ENCODE measurements at places on chromosomes 16 and 17.
A peak's percentile ranks its signal among the peaks of the same experiment; 100 is the strongest.

DNA sequence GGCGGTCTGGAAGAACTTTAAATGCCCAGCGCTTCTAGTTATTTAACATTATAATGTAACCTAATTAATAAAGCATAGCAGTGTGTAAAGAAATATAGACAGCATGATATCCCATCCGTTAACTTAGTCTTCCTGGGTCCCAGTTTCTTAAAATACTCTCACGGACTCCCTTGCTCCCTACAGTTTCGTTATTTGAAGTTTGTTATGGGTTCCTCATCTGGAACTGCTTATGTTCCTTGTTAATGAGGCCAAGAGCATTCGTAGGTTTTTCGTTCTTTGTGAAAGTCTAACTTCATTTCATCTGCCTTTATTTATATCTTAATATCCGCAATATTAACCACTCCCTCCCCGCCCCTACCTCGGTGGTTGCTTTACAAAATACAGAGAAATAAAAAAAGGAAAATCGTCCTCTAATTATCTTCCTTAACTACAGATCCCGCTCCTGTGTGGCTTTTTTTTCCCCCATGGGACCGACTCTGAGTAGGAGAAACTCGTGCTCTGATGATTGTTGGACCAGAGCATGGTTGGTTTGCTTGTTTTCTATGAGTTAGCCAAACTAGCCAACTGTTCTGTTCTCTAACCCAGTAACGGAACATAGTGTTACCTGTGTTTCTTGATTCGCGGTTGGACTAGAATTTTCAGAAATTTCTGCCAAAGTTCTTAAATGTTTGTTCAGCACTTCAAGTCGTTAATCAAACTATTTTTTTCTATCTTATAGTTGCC, 863 bp downstream of the ADPRM start:
- DNase-seq: no peak

GRCh38 chr16:67736858-67737257, 17.7 kb upstream of the GFOD2 start:
- no peak for DNase-seq

DNA sequence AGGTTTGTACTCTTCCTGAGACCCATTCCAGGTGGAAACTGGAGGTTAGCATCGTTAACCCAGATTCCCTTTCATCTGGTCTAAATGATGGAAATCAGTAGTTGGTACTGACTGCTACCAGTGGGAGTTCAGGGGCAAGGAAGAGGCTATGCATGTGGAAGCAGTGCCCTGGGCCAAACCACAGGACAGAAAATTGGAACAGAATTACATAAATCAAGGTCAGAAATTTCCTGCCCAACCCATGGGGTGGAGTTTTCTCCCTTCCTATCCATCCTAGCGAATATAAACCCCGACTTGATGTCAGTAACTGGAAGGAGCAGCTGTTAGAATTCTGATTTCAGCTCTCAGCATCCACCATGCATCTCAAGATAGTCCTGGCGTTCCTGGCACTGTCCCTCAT, at the start of gene AOC2:
Gene AOC2 (plus strand): TSS at position 310 of the 400 bp plus-strand sequence. CDS start 47 bp downstream, at position 357.
- no peak for DNase-seq

DNA sequence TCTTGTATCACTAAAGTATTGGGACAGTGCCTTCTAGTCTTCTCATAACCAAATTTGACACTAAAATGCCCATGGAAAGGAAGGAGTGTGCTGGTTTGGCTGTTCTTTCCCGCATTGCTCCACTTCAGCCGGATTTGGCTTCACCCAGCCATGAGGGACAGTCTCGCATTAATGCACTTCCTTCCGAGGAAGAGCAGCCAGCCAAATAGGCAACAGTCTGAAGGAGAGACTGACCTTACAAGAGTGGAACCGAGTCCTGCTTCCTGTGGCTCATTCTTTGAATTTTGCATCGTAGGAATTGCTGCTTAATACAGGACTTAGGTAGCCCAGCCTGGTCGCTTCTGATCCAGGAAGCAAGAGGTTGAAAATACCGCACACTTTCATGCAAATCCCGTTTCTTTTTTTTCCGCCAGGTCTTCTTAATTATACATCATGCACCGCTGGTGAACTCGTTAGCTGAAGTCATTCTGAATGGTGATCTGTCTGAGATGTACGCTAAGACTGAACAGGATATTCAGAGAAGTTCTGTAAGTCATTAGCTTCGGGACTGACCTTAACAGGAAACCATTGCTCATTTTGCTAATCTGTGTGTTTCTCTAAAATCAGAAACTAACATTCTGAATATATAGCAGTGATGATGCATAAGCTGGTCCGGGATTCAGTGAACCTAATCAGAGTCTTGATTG, 38.2 kb downstream of the CLEC16A start:
- no peak for DNase-seq

- no peak for DNase-seq
Measured at GRCh38 chr17:57636985-57637665, 108.0 kb downstream of the CCDC182 start.

DNA sequence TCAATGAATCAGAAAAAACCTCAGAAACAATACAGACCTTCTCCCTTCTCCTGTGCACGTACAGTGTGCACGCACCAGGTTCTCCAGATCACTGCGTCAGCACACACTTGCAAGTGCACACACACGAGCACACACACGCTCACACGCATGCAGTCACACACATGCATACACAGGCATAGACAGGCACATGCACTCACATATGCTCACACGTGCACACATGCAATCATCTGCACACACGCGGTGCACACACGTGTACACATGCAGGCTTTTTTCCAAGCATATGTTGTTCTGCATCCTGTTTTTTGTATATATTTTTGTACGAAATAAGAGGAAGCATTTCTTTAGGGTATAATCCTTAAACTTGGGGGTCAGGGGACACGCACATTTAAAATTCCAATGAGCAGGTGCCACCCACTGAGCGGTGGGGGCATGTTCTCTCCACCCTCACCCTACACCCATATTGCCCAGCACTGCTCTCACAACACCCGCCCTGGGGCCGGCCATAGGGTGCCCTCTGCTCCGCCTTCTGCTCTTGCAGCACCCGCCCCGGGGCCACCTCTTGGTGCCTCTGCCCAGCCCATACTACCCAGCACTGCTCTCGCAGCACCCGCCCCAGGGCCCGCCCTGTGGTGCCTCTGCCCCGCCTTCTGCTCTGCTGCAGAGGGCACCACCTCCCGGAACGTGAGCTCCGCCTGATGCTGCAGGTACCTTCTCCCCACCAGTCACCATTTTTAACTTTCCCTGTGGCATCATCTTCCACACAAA, 20.9 kb downstream of the KLHDC4 start:
- DNase-seq: no peak

DNA sequence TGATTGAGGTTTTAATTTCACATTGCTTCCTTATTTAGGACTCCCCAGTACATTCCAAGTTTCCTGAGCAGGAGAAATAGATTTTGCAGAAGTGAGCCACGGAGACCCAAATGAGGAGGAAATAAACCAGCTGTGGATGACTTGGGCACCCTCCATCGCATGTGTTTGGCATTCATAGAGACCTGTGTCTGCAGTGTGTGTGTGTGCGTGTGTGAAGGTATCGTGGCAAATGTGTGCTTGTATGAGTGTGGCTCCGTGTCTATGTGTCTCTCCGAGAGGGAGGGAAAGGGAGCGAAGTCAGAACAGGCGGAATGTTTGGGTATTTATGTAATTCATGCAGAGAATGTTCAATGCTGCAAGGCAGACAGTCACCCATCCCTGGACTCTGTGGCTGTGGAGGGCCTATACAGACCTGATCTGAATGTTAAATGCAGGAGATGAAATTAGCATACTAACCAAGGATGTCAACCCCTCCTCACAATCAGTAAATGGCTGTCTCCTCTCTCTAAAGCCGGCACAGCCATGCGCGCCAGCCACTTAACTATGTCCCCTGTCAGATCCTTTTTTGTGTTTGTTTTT, 186.0 kb upstream of the ZFHX3 start:
- DNase-seq: no peak

GRCh38 chr16:69436896-69437295, 12.5 kb downstream of the CYB5B start:
- DNase-seq: no peak

- DNase-seq: no peak
Measured at GRCh38 chr17:31491376-31492131, 100.1 kb downstream of the RAB11FIP4 start.

- DNase-seq: peak; percentile 14
Measured at GRCh38 chr16:56931271-56931891, 561 bp upstream of the HERPUD1 start.

DNA sequence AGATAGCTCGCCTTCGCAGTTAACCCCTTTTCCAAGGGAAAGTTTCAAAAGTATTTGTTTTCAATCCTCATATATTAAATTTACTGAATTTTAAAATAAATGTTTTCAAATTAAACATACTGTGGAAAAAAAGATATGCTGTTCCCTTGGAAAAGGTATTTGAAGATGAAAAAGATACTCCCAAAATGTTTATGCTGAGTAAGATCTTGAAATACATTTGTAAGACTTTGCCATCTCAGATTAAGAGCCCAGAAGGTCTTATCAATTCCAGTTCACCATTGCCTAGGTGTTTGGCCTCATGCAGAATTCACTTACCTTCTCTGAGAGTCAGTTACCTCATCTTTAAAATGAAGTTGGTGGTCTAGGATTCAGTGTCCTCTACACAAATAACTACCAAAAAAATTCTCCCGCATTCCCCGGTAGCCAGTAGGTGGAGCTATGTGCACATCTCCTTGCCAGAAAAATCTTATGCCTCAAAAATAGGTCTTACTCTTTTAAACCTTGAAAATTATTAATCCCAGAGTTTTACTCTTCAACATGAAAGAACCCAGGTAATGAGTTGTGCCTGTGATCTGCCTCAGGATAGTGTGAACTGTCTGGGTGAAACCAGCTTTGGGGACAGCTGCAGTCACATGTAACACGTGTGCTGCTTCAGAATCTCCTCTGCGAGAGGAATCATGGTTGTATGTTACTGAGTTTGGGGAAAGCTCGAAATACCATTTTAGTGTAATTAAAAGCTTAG, 178.3 kb downstream of the MRTFB start:
- DNase-seq: peak; percentile 17

- DNase-seq: no peak
Measured at GRCh38 chr17:39165178-39165840, 652 bp downstream of the ARL5C start.

- DNase-seq: no peak
Measured at GRCh38 chr16:85563515-85564276, 49.4 kb upstream of the GSE1 start.

DNA sequence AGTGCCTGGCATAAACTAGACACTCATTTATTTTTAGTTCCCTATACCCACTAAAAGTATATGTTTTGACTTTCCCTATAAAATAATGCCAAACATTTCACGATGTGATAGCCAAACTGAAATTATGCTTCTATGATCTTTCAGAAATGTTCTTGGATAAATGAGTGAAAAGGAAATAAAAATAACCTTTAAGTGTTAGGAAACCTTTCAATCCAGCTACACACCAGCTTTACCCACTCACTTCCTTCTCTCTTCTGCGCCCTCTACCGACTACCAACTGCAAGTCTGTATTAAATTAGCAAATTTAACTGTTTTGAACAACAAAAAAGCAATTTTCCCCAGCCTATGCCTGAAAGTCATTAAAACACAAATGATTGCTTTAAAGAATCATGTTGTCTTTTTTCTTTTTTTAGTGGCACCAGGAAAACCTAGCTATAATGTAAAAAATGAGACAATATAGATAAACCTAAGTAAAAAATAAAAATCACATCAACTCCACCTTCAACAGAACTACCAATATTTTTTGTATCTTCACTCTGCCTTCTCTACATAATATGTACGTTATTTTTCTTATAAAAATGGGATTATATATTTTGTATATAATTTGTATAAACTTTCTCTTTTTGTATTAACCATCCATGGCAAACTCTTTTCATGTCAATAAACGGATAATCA, 13.2 kb upstream of the TMEM100 start:
- DNase-seq: no peak

Data from stimulated activated CD4-positive, alpha-beta T cell treated with anti-CD3 and anti-CD28 coated beads, Interleukin-1b, Interleukin-23, amount 100 ng/mL, for 4 hours (primary cell).